ENCODE measurements at places on chromosomes 7 and 10. TPM values are rescaled to one million over a fixed set of nuclear protein-coding genes. Genes with fewer than 3 reads are reported as not detected.

HHEX gene
- 4.6 TPM for total RNA-seq

MRLN gene
- total RNA-seq, result not detected

SLC26A3 gene
- total RNA-seq, result not detected

HOXA4 gene
- total RNA-seq, result 0.37 TPM

DNA sequence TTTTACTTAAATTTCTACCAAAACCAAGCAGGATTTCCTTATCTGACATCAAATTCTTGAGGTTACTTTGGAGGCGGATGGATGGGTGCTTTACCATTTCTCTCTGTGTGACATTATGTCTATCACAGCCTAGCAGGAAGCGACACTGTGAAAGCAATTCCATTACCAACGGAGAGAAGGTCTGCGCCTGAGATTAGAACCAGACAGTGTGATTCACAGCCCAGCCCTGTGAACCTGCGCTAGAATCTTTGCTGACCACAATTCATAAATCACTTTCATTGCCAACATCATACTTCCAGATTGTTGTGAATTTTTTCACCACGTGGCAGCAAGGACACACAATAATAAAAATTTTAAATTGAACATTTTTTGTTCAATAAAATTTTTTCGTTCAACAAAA lies 126.5 kb downstream of the CUBN start:
- H3K4me3 ChIP-seq, result no peak overlapping the region
- peaks cover 53% of the 10 kb centered on the region for H3K4me1 ChIP-seq
- H3K27ac ChIP-seq, result peak overlapping the region; percentile 71
- no peaks in the 10 kb centered on the region for H3K27me3 ChIP-seq
- no peak for DNase-seq

GRCh38 chr10:133224076-133224475 lies 5.9 kb upstream of the UTF1 start:
- peaks cover 56% of the 10 kb centered on the region for H3K27me3 ChIP-seq
- H3K4me1 ChIP-seq, result no peaks in the 10 kb centered on the region
- no peak for DNase-seq
- no peak overlapping the region for H3K27ac ChIP-seq
- no peak overlapping the region for H3K4me3 ChIP-seq
- H3K36me3 ChIP-seq, result no peaks in the 10 kb centered on the region

DNA sequence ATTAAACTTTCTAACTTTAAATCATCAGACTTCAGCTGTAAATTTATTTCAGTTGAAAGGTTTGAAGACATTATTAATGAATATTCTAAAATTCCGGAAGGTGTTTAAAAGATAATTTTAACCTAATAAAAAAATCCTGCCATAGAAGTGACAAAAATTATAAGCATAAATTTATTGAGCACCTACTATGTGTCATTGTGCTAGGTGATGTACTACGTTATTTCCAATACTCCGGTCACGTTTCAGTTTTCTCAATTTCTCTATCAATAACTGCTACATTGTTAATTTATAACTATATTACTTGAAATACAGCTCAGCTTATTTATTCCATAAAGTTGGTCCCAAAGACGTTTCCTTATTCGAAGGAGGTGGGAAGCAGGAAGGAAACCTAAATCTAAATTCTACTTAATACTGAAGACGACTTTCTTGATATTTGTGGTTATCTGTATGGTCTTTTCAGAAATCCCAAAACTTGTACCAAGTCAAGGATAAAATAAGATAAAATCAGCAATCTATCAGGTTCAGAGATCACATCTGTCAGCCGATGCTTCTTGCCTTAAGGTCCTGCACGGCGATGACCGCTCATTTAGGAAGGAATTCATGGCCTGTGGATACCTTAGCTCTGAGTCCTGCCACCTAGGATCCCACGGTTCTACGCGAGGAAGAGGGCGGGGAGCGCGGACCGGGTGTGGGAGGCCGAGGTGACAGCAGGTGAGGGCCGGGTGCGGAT lies 1.2 kb upstream of the ZEB1 start:
- peaks cover 6% of the 10 kb centered on the region for H3K4me1 ChIP-seq
- peaks cover 22% of the 10 kb centered on the region for H3K27me3 ChIP-seq

GRCh38 chr10:24456322-24456721 lies 247.4 kb downstream of the KIAA1217 start:
- no peaks in the 10 kb centered on the region for H3K36me3 ChIP-seq
- no peak for DNase-seq
- H3K4me3 ChIP-seq, result no peak overlapping the region
- H3K27me3 ChIP-seq, result no peaks in the 10 kb centered on the region
- H3K4me1 ChIP-seq, result peaks cover 38% of the 10 kb centered on the region

- no peak for DNase-seq
- no peaks in the 10 kb centered on the region for H3K36me3 ChIP-seq
- peak overlapping the region; percentile 98 for H3K4me3 ChIP-seq
- peak overlapping the region; percentile 95 for H3K27ac ChIP-seq
These were observed 382 bp upstream of the MBLAC1 start for GRCh38 chr7:100126239-100126930.

- DNase-seq, result peak; percentile 21
- no peak overlapping the region for H3K4me3 ChIP-seq
- H3K27ac ChIP-seq, result peak overlapping the region; percentile 47
- no peaks in the 10 kb centered on the region for H3K27me3 ChIP-seq
- H3K4me1 ChIP-seq, result peaks cover 21% of the 10 kb centered on the region
These were observed 85.6 kb upstream of the AGR3 start for GRCh38 chr7:16967300-16967811.

- peak; percentile 55 for DNase-seq
- H3K4me1 ChIP-seq, result peaks cover 40% of the 10 kb centered on the region
- H3K27ac ChIP-seq, result peak overlapping the region; percentile 33
- no peak overlapping the region for H3K4me3 ChIP-seq
- no peaks in the 10 kb centered on the region for H3K27me3 ChIP-seq
These were observed 237.4 kb downstream of the ELMO1 start for GRCh38 chr7:37211097-37211880.

DNA sequence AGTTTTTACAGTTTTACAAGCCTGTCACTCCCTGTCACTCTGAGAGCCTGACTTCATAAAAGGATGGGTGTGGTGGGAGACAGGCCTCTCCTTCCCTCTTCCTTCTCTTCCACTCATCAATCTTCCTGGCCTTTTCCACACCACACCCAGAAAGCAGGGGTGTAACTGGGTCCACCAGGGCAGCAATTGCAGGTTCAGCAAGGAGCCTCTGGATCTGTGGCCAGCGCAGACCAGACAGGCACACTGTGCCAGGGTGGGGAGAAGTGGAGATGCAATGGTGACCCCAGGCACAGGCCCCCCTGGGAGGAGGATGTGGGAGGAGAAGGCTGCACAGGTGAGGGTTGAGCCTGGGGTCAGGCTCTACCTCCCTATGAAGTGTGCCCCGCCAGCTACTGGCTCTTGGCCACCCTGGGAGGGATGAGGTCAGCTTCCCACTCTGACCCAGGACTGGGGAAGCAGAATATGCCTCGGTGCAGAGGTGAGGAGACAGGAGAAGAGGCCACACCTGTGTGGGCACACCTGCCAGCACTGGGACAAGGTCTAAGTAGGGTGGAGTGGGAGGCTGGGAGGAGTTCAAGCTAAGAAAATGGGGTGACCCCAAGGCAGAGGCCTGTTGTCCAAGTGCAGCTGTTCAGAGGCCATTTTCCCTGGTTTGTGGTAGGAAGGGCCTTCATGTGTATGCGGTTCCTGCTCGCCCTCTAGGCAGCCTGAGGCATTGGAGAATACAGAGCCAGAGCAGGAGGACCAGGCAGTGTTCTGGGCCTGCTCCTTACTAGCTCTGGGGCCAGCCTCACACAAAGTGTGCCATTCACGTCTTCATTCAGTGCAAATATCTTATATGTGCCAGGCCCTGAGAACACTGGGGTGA lies 20.2 kb upstream of the TMEM72 start:
- no peaks in the 10 kb centered on the region for H3K27me3 ChIP-seq
- no peak overlapping the region for H3K27ac ChIP-seq
- H3K36me3 ChIP-seq, result no peaks in the 10 kb centered on the region
- no peaks in the 10 kb centered on the region for H3K4me1 ChIP-seq
- no peak overlapping the region for H3K4me3 ChIP-seq
- no peak for DNase-seq

DNA sequence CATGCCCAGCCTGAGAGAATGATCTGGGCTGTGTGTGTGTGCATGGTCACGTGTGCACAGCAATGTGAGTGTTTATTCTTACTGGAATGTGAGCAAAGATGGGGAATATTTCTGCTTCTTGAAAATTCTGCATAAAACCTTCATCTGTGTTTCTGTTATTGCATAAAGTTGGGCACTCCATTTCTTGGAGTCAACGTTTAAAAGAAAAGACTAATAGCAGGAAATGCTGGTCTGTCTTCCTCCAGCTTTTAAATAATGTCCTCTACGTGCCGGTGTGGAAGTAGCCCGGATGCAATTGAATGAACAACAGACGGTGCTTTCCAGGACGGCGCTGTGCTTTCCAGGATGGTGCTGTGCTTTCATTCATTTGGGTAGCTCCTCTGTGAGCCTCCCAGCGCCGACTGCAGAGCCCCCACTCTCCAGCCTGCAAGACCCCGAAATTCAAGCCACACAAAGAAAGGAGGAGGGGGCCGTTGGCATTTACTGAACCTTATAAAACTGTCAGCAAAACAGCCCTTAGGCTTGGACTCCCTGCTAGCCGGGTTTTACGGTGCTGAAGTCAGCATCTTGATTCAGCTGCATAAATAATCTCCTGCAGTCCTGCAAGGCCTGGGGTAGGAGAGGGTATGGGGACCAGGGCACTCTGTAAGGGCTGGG lies 158.2 kb upstream of the PRKCQ start:
- no peaks in the 10 kb centered on the region for H3K4me1 ChIP-seq
- H3K4me3 ChIP-seq, result peak overlapping the region; percentile 46
- no peaks in the 10 kb centered on the region for H3K36me3 ChIP-seq
- H3K27ac ChIP-seq, result peak overlapping the region; percentile 73
- no peaks in the 10 kb centered on the region for H3K27me3 ChIP-seq
- DNase-seq, result no peak

- H3K36me3 ChIP-seq, result no peaks in the 10 kb centered on the region
- no peaks in the 10 kb centered on the region for H3K27me3 ChIP-seq
- no peak for DNase-seq
- no peak overlapping the region for H3K4me3 ChIP-seq
- H3K27ac ChIP-seq, result no peak overlapping the region
- H3K4me1 ChIP-seq, result peaks cover 6% of the 10 kb centered on the region
These were observed 45.3 kb upstream of the BAMBI start for GRCh38 chr10:28631896-28632583.

GRCh38 chr10:89165923-89166322 lies 41.2 kb downstream of the CH25H start:
- no peaks in the 10 kb centered on the region for H3K27me3 ChIP-seq
- no peaks in the 10 kb centered on the region for H3K36me3 ChIP-seq
- no peak for DNase-seq
- H3K4me1 ChIP-seq, result no peaks in the 10 kb centered on the region

DNA sequence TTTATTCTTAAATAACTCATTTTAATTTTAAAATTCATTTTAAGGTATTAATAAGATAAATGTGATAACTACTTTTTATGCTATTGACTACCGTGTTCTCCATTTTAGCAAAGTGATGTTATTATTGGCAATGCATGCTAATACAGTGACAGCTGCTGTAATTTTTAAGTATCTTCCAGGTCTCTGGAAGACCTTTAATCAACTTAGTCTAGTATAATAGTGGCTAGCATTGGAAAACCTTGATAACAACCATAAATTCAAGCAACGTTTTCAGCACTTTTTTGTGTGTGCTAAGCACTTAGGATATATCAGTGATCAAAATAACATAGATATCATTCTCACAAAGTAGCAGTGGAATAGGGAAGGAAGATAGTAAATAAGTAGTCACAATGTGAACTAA lies 230.9 kb upstream of the MAGI2 start:
- H3K27ac ChIP-seq, result no peak overlapping the region
- no peaks in the 10 kb centered on the region for H3K27me3 ChIP-seq
- H3K4me1 ChIP-seq, result no peaks in the 10 kb centered on the region
- DNase-seq, result no peak
- H3K36me3 ChIP-seq, result no peaks in the 10 kb centered on the region

DNA sequence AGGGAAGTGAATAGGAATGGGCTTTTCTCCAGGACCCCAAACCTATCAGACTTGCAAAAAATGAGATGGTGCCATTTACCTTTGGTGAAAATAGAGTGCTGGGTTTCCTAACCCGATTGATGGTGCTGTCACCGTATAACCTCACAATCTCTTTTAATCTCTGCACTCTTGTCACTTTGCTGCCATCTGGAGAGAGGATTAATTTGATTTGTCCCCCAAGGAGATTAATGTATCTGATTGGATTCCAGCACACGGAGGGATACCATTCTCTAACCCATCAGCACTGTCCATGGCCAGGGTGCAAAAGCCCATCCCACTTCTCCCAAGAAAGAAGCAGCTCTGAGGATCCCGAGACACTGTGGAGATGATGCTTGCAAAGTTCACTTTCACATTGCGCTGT lies 86.3 kb upstream of the NFE2L3 start:
- H3K36me3 ChIP-seq, result no peaks in the 10 kb centered on the region
- H3K27me3 ChIP-seq, result peaks cover 38% of the 10 kb centered on the region
- no peak overlapping the region for H3K4me3 ChIP-seq

DNA sequence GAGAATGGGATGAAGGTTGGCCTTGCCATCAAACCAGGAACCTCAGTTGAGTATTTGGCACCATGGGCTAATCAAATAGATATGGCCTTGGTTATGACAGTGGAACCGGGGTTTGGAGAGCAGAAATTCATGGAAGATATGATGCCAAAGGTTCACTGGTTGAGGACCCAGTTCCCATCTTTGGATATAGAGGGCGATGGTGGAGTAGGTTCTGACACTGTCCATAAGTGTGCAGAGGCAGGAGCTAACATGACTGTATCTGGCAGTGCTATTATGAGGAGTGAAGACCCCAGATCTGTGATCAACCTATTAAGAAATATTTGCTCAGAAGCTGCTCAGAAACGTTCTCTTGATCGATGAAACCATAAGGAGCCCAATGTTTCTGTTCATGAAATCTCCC lies 637 bp downstream of the RPEL1 start:
- no peak overlapping the region for H3K27ac ChIP-seq
- peaks cover 9% of the 10 kb centered on the region for H3K4me1 ChIP-seq
- no peaks in the 10 kb centered on the region for H3K27me3 ChIP-seq
- no peaks in the 10 kb centered on the region for H3K36me3 ChIP-seq

- no peaks in the 10 kb centered on the region for H3K27me3 ChIP-seq
- peaks cover 6% of the 10 kb centered on the region for H3K4me1 ChIP-seq
- H3K27ac ChIP-seq, result no peak overlapping the region
- no peak overlapping the region for H3K4me3 ChIP-seq
- H3K36me3 ChIP-seq, result no peaks in the 10 kb centered on the region
These were observed 447.6 kb upstream of the ZMIZ1 start for GRCh38 chr10:78620985-78621799.

DNA sequence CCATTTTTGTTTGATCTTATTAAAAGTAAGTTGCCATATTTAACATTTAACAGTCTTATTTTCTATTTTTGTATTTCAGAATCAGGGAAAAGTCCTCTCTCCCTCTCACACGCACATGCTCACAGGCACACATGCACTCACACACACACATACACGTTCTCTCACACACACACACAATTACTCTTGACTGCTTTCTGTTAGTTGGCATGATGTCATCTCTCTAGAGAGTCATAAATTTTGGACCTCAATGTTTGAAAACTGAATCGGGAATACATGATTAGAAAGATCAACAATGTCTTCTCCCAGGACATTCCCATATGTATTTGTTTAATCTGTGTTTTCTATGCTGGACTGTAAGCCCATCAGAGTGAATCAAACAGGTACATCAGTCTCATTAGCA lies 165.7 kb upstream of the AHR start:
- no peaks in the 10 kb centered on the region for H3K36me3 ChIP-seq
- H3K4me3 ChIP-seq, result no peak overlapping the region
- H3K27me3 ChIP-seq, result no peaks in the 10 kb centered on the region
- no peak overlapping the region for H3K27ac ChIP-seq

GRCh38 chr7:44383566-44383965 lies 58.2 kb upstream of the CAMK2B start:
- no peaks in the 10 kb centered on the region for H3K27me3 ChIP-seq
- no peak overlapping the region for H3K4me3 ChIP-seq
- H3K4me1 ChIP-seq, result peaks cover 26% of the 10 kb centered on the region
- DNase-seq, result no peak

GRCh38 chr7:22204312-22204711 lies 152.6 kb downstream of the RAPGEF5 start:
- H3K27me3 ChIP-seq, result no peaks in the 10 kb centered on the region
- no peak for DNase-seq
- H3K27ac ChIP-seq, result no peak overlapping the region
- no peak overlapping the region for H3K4me3 ChIP-seq
- peaks cover 31% of the 10 kb centered on the region for H3K4me1 ChIP-seq
